ENCODE measurements at places on chromosomes 1 and 21. TPM values are rescaled to one million over a fixed set of nuclear protein-coding genes. Genes with fewer than 3 reads are reported as not detected.

The HHAT gene
- 4.5 TPM for total RNA-seq

The SPATA46 gene
- not detected for total RNA-seq

The HAO2 gene
- total RNA-seq: not detected

The CLCA4 gene
- not detected for total RNA-seq

The ATXN7L2 gene
- total RNA-seq: 8.6 TPM

All from Daoy (cell line).